HepG2 (cell line): ENCODE measurements at places on chromosomes 13 and 19.
A peak's percentile ranks its signal among the peaks of the same experiment; 100 is the strongest.

DNA sequence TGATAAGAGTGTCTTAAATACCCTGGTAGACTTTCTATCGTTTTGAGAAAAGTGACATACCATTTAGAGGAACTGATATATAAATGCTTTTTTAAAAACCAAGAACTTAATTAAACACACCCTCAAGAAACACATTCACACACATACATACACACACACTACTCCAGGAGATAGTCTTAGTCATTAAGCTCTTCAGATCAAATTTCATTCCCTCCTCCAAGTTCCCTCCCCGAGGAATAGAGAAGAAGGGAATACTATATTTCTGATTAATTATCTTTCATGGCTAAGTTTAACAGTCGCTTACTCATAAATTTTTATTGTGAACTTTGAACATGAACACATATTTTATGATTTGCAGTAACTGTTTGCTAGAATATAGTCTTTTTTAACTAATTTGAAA, 1109.5 kb downstream of the SLITRK1 start:
- no peak for DNase-seq

DNA sequence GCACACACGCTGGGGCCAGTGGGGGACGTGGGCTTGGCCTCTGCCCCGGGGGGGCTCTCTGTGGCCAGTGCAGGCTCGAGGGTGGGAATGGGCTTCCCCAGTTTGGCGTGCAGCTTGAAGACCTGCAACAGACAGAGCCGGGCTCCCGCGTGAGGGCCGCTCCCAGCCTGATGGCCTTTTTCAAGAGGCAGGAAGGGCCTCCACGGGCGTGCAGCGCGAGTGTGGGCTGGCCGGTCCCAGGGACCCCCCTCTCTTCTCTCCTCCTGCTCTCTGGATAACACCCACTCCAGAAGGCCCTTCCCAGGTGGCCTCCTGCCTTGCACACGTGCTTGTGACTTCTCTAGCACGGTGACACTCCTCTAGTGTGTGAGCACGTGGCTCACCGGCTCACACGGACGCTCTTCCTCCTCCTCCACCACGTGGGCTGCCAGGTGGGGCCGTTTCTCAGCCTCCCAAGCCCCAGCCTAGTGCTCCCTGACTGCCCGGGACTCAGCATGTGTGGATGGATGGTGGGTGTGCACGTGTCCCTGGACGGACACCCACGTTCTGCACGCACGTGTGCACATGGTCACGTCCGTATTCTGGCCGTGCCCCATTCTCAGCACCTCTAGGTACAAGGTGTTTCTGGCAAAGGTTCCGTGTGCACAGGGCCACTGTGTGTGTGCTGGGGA, 39.2 kb upstream of the MATK start:
- no peak for DNase-seq

DNA sequence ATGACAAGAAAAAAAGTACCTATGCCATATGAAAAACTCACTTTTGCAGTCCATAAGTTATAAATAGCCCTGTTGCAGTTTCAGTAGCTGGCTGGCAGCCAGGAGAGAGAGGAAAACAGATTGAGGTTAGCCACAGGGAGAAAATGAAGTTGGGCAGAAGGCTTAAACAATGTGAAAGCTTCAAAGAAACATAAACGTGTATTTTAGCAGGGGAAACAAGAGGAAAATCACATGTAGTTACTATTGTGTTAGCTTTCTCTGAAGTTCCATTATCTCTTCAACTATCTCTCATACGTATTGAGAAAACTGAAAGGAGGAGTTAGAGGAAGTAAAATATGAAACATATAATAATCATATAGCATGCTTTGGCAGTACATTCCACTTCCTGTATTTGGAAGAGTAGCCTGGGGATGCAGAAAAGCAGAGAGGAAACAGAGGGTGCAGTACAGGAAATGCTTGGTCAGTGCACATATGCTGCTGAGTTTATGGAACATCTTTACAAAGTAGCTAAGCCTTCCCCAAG, 1551.1 kb downstream of the EFNB2 start:
- no peak for DNase-seq

- peak; percentile 68 for DNase-seq
These were observed 2.3 kb downstream of the MIDN start for GRCh38 chr19:1250437-1251260.

GRCh38 chr13:114119196-114119595, 13.2 kb downstream of the RASA3 start:
- peak; percentile 30 for DNase-seq

GRCh38 chr13:42795666-42796065, 14.3 kb downstream of the FAM216B start:
- DNase-seq = no peak

DNA sequence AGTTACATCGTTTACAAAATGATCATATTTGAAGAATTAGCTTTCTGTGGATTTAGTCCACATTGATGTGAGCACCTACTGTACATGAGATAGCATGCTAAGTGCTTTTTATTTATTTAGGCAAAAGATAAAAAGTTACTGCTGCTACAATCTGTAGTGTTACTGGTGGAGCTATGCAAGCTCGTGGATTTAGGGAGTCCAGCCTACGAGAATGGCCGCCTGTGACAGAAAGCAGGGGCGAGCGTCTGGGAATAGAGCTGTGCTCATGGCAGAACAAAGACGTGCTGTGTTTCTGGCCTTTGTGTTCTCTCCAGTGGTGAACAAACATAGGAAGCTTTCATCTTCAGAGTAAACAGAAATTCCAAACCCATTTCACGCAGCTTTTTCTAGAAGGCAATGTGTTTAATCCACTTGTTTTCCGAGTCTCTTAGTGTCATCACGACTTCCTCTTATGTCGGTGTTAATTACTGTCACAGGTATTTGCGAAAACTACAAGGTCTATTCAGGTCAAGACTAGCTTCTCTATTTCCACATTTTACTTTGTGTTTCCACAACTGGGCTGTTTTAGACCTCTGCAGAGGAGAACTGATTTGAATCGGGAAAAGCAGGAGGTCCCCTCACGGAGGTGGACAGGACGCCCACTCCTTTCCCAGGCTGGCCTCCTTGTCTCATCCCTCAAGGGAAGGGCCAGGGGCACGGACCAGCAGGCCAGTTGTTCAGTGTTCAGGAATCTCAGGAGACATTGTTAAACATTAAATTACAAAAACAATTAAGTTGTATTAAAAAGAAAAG, 67.3 kb downstream of the ATP11A start:
- peak; percentile 99 for DNase-seq

- DNase-seq = no peak
These were observed 21.6 kb downstream of the EFNA2 start for GRCh38 chr19:1307320-1307719.

GRCh38 chr13:59584761-59585670, 578.7 kb downstream of the DIAPH3 start:
- DNase-seq = no peak

DNA sequence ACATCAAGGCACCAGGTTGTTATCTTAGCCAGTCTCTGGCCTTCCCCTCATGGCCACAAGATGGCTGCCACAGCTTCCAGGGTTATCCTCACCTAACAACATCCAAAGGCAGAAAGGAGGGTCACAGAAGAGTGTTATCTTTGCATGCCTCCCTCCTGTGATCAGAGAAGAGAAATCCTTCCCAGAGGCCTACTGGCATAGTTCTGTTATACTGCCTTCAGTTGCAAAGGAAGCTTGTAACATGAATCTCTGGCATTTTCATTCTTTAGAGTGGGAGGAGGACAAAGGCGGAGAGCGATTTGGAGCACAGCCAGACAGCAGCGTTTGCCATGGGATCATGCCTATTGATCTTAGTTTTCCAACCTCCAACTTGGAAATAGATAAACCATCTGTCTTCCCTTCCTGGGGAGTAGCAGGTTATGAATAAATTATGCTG, 135.7 kb downstream of the DNAJC15 start:
- no peak for DNase-seq

DNA sequence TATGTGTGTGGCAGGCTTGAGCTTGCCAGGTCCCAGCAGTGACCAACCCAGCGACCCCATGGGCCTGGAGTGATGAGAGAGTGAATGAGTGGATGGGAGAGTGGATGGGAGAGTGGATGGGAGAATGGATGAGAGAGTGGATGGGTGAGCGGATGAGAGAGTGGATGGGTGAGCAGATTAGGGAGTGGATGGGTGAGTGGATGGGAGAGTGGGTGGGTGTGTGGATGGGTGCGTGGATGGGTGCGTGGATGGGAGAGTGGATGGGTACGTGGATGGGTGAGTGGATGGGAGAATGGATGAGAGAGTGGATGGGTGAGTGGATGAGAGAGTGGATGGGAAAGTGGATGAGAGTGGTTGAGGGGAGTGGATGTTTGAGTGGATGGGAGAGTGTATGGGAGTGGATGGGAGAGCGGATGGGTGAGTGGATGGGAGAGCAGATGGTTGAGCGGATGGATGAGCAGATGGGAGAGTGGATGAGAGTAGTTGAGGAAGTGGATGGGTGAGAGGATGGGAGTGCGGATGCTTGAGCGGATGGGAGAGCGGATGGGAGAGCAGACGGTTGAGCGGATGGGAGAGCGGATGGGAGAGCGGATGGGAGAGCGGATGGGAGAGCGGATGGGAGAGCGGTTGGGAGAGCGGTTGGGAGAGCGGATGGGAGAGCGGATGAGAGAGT, 10.3 kb upstream of the TEKTIP1 start:
- no peak for DNase-seq

- DNase-seq = no peak
These were observed 7.6 kb downstream of the ALOX5AP start for GRCh38 chr13:30742901-30743300.

DNA sequence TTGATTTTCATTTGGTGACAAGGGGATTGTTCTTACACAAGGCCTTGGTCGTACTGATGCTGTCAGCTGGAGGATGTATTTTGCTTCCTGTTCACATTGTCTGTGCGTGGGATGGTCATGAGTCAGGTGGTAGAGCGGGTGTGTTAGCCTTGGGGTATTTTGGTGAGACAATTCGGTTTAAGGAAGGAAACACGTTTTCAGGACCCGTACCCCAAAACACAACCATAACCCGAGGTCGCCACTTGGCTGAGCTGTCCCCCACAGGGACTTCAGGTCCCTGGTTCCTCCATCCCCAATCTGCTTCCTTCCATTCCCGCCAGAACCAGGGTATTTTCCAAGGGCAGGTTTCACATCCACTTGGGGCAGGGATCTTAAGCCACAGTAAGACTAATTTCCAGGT, 15.0 kb downstream of the MYO9B start:
- DNase-seq = no peak

DNA sequence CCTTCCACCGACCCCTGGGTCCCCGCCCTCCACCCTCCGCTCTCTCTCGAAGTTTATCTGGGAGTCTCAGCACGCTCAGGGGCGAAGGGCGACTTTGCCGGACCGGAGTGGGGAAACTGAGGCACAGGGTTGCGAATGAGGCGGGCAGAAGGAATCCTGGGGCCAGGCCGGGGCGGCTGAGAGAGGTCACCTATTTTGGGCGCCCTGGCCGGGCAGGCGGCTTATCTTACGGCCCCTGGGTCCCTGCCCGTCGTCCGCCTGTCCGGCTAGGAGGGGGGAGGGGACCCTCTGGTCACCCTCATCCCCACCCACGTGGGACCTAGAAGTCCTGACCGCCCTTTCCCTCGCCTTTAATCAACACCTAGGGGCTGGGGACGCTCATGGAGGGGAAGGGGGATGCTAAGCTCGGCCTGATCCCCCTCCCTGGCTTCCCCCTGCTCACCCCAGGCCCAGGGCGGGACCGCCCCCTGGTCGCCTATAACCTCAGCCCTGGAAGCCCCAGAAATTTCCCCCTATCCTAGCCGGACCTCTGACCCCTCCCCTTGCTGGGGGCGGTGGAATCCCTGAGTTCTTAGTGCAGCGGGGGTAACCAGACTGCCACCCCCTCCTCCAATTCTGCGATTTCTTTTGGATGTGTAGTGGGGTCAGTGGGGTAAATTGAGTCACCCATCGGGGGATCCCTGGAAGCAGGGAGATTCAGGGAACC, 556 bp downstream of the TRIP10 start:
- no peak for DNase-seq

DNA sequence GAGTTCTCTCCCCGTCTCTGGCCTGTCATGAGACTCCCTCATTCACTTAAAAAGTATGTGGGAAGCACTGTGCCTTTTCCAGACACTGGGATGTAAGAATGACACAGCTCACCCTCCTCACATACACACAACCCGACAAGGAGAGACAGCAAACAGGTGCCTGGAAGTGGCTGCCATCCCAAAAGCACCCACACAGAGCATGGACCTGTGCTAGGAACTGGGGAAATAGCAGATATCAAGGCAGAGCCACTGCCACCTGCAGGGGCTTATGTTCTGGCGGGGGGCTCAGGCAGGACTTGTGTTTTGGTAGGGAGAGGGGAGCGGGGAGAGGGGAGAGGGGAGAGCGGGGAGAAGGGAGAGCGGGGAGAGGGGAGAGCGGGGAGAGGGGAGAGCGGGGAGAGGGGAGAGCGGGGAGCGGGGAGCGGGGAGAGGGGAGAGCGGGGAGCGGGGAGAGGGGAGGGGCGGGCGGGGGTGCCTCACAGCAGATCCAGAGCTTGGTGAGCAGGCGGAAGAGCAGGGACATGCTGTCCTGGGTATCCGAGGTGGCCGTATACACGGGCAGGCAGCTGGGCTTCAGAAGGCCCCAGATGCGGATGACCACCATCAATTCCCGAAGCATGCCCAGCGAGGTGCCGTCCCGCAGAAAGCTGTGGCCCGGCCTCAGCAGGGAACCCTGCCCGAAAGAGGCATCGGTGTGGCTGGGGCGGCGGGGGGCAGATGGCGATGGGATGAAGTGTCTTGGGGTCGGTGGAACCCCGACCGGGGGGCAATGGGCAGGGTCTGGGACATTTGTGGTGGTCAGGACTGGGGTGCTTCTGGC, 12.2 kb downstream of the CFD start:
- peak; percentile 44 for DNase-seq
